HT-29 (cell line): ENCODE measurements at places on chromosomes 7 and 10. TPM values are rescaled to one million over a fixed set of nuclear protein-coding genes. Genes with fewer than 3 reads are reported as not detected.
A peak's percentile ranks its signal among the peaks of the same experiment; 100 is the strongest.

- DNase-seq: no peak
Measured at GRCh38 chr10:123348691-123349572, 194.7 kb downstream of the BUB3 start.

DNA sequence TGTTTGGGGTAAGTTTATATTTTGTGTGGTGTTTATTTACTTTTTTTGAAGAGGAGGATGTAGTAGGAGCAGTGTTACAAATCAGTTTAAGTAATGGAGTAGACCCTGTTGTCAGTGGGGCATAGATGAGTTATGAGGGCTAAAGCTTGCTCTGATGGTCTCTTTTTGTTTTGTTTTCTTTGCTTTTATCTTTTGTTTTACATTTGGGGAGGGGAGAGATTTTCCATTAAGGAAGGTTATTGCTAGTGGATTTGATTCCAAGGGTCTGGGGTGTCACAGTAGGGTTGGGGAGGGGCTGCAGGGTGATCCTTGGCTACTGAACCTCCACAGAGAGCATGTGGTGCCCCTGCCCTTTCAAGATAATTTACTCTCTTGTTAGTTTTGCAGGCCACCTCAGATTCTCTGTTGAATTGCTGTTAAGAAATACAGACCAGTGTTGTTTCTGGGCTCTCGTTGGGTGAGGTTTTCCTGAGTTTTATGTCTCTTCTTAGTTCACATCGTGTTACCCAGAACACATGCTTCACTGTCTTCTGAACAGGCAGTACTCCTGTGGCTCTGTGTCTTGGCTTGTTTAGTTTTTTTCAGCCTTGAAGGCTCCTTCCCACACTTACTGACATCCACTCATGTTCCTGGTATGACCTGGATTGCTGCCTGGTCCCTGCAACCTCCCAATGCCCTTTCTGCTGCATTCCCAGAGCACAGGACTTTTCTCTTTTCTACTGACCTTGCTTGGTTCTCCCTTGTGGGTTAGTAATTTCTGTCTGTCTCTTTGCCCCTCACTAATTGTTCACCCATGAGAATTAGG, 4.2 kb downstream of the KIFBP start:
- DNase-seq: no peak

DNA sequence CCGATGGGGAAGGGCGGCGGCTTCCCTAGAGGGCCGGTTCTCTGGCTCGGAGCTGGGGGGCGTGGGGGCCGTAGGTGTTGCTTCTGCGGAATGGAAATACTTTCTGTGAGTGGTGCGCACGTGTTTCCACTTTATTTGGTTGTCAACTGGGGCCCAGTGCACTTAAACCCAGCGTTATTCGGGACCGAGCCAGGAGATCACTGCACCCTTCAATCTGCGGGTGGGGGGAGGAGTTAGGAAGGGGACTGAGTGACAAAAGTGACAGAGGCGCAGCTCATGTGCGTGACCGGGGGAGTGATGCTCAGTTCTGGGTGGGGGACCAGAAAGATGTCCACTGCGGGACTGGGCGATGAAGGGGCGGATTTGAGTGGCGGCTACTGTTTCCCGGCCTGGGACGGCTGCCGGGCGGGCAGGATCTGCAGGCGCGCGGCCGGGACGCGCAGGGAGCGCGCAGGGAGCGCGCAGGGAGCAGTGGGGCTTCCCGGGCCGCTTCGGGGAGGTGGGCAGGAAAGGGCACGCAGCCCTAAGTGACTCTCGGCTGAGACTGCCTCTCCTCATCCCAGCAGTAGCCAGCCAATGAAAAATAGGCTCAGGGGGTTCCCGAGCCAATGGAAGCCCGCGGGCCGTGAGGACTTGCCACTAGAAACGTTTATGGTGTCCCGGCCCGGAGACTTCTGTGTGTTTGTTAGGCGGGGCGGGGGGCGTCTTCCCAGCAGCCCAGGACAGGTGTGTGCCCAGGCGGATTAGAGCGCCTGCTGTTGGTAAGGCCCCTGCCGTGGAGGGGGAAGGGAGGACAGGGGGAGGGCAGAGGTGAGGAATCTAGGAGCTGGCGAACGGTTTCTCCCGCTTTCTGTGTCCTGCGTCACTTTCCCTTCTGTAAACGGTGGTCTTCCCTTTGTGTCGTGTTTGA, 54.3 kb upstream of the KDM7A start:
- DNase-seq: peak; percentile 17

DNA sequence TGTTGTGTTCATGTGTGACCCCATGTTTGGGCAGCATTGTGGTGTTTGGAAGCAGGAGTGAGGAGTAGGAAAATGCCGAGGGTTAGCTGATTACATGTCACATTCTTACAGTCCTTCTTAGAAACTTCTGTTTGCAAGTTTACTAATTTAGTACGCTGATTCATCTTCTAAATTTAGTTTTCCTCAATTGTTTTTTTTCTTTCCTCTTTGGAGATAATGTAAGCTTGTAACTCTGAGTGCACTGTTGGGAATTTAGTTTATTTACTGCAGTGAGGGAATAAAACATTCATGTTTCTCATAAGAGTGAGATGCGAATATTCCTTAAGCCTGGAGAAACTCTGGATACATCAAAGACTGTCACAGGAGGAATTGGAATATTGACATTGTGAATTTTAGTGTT, 135.0 kb downstream of the NT5C2 start:
- DNase-seq: no peak

DNA sequence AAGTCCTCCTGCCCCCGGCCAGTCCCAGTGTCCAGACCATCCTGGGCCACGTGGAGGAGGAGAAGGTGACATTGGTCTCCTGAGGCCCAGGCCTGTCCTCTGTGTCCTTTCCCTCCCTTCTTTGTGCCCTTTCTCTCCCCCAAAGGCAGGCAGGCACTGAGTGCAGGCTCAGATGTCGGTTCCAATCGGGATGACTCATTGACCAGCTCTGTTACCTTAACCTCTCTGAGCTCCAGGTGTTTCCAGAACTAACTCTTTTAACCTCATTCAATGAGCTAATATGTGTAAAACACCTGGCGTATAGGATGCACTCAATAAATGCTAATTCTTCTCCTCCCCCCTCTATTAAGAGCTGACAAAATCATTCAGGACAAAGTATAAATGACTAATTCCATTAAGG, 25.7 kb downstream of the MACROH2A2 start:
- DNase-seq: no peak

DNA sequence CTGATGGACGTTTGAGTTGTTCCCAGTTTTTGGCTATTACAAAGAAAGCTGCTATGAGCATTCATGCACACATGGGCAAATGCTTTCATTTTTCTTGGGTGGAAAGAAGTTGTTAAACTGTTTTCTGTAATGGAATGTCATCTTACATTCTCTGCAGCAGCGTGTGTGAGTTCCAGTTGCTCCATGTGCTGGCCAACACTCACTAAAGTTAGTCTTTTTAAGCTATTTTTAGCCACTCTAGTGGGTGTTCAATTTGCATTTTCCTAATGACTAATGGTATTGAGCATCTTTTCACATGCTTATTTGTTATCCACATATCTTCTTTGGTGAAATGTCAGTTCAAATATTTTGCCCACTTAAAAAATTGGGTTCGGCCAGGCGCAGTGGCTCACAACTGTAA, 82.8 kb upstream of the COL13A1 start:
- DNase-seq: no peak

DNA sequence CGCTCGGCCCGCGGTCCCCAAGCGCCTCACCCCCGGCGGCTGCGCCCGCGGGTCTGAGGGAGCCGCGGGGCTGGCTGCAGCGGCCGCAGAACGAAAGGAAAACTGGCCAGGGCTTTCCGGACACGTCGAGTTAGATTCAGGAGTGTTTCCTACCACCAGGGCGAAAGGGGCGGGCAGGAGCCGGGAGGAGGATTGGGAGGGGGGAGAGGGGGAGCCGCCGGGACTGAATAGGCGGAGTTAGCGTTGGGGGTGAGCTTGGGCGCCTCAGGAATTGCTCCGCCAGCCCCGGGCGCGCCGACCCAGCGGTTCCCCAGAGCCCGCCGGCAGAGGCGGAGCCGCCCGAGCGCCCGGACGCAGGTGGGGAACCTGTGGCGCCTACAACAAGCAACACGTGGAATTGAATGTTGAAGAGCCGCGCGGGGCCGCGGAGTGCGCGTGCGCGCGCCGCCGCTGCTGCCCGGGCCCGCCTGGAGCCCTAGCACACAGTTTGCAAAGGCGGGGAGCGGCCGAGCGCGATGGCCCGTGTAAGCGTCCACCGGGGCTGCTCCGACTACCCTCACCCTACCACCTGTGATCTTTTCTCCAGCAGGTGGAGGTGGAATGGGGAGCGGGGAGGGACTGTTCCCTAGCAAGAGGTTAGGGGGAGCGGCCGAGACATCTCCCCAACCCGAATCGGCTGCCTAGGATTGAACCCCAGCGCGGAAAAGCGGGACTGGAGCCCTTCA, at the start of gene CADPS2:
Gene CADPS2, minus strand, starts transcription at position 104 of the 725 bp plus-strand sequence. CDS start 123 bp downstream, outside the sequence.
- DNase-seq: peak; percentile 66

DNA sequence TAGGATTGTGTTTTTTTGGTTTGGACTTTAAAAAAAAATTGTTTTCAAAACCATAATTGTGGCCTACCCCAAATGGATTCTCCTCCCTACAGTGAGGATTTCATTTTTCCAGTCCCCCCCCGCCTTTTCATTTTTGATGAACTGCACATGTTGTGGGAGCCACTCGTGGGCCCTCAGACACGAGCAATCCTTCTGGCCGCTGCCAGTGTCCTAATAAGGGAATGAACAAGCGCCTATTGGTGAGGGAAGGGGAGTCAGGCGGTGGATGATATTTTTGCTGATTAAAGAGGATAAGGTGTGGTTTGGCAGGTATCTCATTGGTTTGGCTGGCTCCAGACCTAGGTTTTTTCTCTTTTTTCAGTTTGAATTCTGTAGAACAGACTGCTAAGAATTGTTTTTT, 78.7 kb upstream of the AGBL3 start:
- no peak for DNase-seq

The SOSTDC1 gene
- 21.1 and 22.2 TPM in 2 replicates for total RNA-seq

The IRF5 gene
- total RNA-seq: 17.9 and 19.1 TPM in 2 replicates

The ASAH2B gene
- total RNA-seq: 3.7 and 9.3 TPM in 2 replicates

The TMEM270 gene
- total RNA-seq: not detected in 2 replicates

The LIPN gene
- total RNA-seq: not detected in 2 replicates
